Hematopoietic multipotent progenitor cell treated with erythropoietin and hydrocortisone succinate and interleukin-3 and kit ligand, for 4 days (in vitro differentiated cells): ENCODE measurements at places on chromosomes 12 and 14.

DNA sequence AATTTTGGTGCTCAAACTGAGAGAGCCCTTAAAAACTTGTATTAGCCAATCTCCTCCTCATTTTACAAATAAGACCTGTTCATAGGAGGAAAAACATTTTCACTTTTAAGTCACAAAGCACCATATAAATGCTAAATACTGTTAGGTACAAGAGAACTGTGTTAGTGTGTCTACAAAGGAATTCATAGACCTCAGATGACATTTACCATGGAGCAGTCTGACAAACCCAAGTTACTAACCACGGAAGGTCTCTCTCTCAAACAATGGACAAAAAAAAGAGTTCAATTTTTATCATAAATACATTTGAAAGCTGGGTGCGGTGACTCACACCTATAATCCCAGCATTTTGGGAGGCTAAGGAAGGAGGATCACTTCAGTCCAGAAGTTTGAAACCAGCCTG is 10.0 kb downstream of the SBNO1 start:
- DNase-seq: no peak

DNA sequence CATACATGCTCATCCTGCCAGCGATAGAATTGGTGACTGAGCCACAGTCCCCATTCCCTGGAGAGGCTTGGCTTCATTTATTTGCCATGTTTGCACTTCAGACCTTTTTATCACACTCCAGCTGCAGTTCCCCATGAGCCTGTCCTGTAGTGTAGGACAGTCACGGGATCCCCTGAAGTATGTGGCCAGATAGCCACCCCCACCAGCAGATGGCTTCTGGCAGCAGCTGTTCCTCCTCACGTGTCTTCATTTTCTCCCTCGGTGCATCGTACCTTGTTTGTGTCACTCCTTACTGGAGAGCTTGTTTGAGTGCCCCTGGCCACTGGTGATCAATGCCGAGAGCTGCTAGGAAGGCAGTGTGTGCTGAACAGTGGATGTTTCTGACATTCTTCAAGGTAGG is 40.2 kb downstream of the UBE3B start:
- DNase-seq: no peak

DNA sequence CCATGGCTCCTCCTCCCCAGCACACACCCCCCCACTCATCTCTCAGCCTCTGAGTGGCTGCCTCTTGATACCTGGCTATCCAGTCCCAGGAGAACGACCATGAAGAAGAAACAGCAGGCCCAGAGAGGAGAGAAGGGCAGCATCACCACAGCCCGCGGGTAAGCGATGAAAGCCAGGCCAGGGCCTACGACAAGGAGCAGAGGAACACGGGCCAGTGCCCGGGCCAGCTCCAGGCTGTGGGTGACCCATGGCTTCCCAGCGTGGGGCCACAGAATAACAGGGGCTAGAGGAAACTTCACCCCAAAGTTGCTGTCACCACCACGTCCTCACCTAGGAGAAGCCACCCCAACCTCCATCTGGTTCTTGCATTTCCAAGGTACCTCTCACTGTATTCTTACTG is 10.4 kb upstream of the SLC6A12 start:
- no peak for DNase-seq

- no peak for DNase-seq
These were observed 429.0 kb upstream of the FBXO33 start for GRCh38 chr14:39861229-39861600.
